Substantia nigra (tissue), 51 donors: ENCODE measurements at places on chromosomes 16 and 17.

DNA sequence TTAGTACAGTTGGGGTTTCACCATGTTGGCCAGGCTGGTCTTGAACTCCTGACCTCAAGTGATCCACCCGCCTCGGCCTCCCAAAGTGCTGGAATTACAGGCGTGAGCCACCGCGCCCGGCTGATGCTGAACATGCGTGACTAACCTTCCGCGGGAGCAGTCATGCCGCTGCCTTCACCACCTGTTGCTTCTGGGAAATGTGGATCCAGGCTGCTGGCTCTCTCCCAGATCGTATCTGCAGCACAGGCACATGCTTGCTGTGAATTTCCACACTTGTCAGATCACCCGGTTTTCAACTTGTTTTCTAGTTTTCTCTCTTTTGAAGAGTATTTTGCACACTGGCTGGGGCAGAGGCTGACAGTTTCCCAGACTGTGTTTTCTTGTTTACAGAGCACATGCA lies 97.9 kb downstream of the ADCY9 start:
- DNase-seq: no peak

GRCh38 chr17:63095879-63096278 lies 129.8 kb downstream of the TANC2 start:
- DNase-seq: no peak

- peak; percentile 34 for DNase-seq
These were observed 4.8 kb upstream of the QPRT start for GRCh38 chr16:29674188-29674587.

GRCh38 chr17:77131904-77132303 lies 8.9 kb upstream of the SEC14L1 start:
- DNase-seq: no peak

- no peak for DNase-seq
These were observed 7.0 kb upstream of the IL27 start for GRCh38 chr16:28513484-28514181.

- DNase-seq: no peak
These were observed 37.3 kb upstream of the ABR start for GRCh38 chr17:1217089-1217385.

DNA sequence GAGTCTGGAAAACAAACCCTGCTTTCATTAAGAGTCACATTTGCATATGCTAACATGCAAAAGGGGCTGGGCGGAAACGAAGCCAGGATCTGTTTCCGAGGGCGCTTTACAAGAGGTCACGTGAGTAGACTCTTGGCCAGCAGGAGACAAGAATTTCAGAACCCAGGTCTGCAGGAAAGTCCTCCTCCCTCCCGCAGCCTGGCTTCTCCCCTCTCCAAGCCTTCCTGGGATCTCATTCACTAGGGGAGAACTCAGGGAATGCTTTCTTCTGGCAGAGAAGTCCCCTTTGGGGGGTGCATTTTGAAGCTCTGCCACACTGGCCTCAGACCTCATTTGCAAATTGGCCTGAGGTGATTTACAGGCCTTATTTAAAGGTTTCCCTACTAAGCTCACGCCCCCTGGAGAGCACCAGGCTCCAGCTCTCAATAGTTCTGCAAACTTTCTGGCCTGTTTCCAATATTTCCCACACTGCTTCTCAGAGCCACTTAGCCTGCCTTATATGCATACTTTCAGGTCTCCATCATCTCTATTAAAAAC lies 57.2 kb upstream of the CACNG5 start:
- DNase-seq: peak; percentile 47

DNA sequence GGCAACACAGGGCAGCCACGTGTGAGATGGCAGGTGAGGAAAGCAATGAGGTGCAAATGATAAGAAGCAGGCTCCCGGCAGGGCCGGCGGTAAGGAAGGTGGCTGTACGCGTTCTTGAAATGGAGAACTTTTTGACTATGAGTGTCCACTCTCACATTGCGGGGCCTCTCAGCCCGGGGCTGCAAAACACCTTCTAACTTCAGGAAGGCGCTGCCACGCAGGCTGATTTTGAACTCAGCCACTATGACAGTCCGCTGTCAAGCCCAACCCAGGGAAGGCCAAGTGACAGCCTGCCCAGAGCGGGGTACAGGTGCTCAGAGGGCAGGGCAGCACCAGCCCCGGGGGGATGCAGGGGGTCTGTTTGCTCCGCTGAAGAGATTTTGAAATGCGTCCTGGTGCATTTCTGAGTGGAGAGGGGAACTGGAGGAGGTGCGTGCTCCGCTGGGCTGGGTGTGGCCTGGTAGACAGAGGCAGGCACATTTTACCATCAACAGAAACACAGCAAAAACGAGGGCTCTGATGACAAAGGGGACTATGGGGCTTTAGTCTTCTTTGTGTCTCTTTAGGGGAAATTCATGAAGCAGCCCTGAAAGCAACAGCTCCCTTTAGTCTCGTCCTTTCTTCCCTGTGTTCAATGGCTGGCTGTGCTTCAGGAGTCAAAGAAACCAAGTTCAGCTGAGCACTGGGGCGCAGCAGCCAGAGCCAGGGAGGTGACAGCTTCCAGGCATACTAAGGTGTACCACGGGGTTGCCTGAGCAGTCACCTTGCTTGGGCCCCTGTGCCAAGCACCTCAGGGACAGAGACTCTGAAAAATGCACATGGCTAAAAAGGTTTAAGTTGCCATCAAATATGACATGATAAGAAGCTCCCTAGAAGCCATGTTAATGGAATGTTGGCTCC lies 14.6 kb upstream of the SREBF1 start:
- DNase-seq: no peak

DNA sequence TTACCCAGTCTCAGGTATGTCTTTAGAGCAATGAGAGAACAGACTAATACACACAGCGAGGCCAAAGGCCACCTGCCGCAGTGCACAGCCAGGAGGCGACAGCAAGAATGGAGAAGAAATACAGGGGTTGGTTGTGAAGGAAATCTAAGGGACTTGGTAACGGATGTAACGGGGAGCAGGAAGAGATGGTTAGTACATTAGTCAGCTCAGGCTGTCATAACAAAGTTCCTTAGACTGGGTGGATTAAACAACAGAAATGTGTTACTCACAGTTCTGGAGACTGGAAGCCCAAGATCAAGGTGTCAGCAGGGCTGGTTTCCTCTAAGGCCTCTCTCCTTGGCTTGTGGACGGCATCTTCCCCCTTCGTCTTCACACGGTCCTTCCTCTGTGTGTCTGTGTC lies 47.1 kb downstream of the TVP23C start:
- no peak for DNase-seq

DNA sequence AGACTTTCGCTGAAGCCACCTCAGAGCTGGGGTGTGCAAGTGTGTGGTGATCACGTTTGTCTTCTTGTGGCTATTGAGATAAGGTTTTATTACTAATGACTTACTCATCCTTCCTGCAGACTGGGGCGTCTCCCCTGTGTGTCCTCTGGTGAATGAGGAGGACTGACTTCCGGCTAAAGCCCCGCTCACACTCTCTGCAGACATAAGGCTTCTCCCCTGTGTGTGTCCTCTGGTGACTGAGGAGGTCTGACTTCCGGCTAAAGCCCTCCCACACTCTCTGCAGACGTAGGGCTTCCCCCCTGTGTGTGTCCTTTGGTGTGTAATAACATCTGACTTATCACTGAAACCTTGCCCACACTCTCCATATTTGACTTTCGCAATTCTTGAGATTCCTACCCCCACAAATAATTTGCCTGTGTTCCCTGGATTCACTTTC lies 19.4 kb downstream of the PRDM7 start:
- no peak for DNase-seq

DNA sequence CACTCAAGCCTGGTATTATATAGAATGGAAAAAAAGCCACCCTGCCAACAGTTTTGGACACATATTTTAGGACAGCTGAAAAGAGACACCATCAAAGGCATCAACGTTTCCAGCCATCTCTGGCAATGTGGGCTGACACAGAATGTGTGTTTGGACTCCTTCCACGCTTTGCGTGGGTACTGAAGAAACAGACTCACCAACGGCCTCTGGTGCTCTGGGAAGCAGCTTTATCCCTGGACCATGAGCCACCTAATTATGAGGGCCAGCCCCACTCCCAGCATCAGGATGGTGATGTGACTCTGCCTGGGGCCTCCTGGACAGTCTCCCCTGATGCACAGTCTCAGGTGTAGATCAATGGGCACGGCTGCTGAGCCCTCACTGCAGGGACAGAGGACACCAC lies 27.9 kb downstream of the CCDC57 start:
- no peak for DNase-seq

GRCh38 chr17:9427465-9428315 lies 147.9 kb downstream of the STX8 start:
- DNase-seq: peak; percentile 2

- DNase-seq: no peak
These were observed 504 bp downstream of the ZNF263 start for GRCh38 chr16:3283543-3284447.

DNA sequence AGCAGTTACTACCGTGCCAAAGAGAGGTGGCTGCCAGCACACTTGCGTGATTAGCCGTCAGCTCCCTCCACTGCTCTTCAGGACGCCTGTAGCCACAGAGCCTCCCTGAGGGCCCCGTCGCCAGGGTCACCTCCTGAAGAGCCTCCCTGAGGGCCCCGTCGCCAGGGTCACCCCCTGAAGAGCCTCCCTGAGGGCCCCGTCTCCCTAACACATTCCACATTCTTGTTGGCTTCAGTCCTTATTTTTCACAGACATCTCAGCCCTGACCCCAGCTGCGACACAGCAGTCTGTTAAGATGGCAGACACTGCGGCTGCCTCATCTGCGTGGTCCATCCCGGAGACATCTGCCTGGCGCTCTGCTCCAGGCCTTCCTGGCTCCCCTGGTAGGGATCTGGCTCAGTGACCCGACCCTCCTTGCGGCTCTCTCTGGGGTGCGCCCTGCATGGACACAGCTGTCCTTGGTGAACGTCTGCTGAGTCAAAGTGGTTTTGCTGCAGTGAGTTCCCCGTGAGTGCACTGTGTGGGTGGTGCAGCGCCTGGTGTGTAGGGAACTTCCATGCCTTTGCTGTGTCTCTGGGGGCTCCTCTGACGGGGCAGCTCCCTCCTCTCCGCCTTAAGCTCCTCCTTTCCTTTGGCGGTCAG lies 11.4 kb downstream of the ACSF3 start:
- DNase-seq: no peak

DNA sequence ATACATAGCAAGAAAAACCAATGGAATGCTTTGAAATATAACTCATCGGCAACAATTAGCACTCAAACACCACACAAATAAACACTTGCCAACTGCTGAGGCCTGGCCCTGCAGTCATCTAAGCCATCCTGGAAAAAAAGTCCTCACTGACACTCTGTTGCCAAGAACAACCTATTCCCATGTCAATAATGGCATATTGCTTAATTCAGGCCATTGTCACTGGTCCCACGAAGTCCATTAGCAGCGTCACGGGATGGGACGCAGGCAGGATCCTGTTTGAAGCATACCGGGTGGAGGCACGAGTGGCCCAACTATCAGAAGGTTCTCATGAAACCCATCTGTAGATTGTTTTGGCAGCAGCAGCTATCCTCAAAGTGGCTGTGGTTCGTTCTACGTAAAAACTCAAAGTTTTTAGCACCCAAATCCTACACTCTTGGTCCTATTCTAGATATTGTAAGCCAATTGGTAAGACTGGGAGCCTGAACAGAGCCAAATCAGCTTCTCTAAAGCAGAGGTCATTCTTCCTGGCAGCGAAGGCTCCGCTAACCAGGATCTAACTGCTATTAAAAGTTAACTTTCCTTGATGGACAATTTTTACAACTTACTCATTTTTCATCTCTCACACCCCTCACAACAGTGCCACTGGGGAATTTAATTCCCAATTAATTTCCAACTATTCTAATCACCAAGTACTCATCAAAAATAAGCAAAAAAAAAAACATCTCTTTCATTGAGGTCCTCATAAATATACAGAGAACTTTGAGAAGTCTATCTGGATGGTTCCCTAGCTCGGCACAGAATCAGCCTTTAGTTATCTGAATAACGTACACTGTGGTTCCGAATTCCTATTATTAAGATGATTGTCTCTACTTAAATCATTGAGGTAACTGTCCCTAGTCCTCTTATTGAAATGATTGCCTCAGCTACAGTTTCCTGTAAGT lies 91.5 kb downstream of the ZFHX3 start:
- DNase-seq: no peak

- no peak for DNase-seq
These were observed 293.1 kb downstream of the HS3ST3B1 start for GRCh38 chr17:14593956-14594355.

- DNase-seq: no peak
These were observed 311.4 kb upstream of the GOT2 start for GRCh38 chr16:59045501-59045900.

DNA sequence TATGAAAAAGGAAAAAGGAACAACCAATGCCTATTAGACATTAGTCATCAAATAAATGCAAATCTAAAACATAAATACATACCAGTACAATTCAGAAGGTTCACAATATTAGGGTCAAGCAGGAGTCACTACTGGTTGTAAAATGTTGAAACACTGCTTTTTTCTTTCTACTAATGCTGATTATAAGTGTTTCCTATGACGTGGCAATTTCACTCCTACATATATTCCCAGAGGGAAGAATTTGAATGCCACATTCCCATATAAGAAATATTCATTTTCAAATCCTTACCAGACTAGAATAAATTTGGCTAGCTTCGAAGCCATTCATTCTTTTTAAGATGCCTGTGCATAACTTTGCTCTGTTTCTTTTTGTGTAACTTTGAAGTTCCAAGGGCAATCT lies 2.6 kb upstream of the KRTAP9-2 start:
- no peak for DNase-seq

- DNase-seq: no peak
These were observed 5.7 kb upstream of the VAT1L start for GRCh38 chr16:77782694-77783093.

DNA sequence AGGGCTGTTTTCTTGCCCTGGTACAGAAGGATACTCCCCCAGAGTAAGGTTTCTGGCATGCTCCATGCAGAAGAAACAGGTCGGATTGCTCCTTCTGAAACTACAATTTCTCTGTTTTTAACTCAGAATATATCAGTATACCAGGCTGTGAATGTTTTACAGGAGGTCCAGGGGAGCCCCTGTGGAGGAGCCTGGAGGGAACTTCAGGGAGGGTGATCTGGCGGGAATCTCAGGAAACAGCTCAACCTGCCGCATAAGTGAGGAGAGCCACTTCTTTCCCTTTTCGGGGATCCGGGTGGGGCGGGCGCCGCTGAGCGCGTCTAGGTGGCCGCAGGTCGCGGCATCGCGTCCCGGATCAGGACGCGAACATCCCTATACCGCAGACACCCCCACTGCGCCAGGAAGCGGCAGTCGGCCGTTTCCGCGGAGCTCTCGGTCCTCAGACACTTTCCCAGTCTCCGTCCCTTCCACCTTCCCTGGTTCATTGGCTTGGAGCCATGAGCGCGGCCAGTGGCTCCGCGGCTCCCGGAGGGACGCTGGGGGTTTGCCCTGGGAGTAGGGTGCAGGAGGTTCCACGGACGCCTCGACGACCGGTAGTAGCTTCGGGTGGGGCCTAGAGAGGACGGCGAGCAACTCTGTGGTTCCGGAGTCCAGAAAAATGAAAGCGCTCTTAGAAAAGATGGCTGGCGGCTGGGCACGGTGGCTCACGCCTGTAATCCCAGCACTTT lies 3.1 kb upstream of the ZNF764 start:
- no peak for DNase-seq

DNA sequence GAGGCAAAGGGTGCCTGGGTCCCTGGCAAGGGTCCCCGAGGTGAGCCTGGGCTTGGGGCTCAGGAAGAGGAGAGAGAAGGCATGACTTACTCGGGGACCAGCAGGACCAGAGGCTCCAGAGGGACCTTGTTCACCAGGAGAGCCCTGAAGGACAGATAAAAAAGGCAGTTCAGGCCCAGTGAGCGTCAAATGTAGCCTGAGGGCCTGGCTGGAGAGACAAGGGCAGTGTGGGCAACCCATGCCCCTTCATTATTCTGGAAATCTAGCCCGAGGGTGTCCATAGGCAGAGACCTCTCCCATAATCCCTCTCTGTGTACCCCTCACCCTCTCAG lies 14.1 kb downstream of the COL1A1 start:
- DNase-seq: no peak
